SIG-M5 (cell line): ENCODE measurements at places on chromosomes 6 and 20.

- DNase-seq = no peak
Observed at GRCh38 chr6:118548613-118549012, 517 bp downstream of the PLN start.

GRCh38 chr6:105675715-105676397, 273.0 kb upstream of the PREP start:
- DNase-seq = no peak

DNA sequence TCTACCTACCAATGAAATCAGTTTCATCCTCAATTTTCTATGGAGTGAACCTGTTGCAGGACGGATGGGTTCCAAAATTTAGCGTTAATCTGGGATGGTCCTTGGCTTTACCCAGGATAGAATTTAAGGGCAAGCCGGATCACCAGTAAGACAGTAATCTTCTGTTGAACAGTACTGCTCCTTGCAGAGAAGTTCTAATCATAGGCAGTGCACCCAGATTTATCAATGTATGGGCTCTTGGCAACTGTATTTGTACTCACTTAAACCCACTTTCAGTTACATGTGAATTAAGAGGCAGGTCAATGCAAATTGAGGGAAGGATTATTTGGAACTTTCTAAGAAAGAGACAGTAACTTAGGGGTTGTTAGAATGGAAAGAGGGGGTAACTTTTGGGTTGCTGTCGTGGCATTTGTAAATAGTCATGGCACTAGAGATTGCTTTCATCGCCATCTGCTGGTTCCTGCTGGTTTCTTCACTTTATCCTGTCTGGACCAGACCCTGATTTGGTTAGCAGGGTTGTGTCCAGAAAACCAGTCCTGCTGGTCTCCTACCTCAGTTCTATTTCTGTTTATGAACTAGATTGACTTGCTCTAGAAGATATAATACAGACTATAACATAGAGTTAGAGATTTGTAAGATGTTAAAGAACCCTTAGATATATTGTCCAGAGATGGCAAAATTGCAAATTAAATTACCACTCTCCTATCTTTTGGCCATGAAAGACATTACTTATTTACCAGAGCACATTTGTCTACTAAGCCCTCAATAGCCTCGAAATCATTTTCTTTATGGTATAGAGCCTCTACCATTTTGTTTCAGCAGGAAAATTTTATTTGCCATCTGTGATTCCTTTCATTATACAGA, 646.3 kb downstream of the UTRN start:
- DNase-seq = no peak

- DNase-seq = no peak
Observed at GRCh38 chr6:25215881-25216280, 63.3 kb upstream of the CARMIL1 start.

DNA sequence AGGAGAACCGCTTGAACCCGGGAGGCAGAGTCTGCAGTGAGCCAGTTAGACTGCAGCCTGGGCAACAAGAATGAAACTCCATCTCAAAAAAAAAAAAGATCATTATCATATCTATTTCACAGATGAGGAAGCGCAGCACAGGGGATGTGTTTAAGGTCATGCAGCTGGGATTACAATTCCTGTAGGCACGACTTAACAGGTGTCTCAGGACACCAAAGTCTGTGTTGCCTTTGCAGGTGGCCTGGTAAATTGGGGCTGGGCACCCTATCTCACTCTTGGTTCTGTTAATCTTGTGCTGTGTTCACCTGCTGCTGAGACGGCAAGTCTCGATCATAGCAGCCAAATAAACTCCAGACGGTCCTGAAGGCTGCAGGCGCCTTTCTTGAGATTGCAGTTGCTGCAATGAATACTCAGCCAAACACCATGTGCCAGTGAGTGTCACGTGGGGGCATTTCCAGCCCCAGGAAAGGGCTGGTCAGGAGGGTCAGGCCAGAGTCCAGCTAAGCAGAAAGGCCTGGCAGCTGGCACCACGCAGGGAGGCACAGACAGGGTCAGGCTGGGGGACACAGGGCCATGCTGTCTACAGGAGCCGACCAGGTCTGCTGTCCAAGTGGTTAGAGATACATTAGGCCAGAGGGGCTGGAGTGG, 55.8 kb downstream of the FGD2 start:
- no peak for DNase-seq

DNA sequence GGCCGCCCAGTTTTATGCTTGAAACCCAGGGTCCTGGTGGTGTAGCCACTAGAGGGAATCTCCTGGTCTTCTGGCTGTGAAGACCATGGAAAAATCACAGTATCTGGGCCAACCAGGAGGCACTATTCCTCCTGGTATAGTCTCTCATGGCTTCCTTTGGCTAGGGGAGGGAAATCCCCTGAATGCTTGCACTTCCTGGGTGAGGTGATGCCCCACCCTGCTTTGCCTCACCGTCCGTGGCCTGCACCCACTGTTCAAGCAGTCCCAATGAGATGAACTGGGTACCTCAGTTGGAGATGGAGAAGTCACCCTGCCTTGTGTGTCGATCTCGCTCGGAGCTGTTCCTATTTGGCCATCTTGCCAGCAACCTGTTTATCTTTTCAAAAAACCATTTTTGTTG, 10.1 kb upstream of the ZNF337 start:
- DNase-seq = no peak

GRCh38 chr6:164216368-164216767, 801.9 kb downstream of the QKI start:
- DNase-seq = no peak

- no peak for DNase-seq
Observed at GRCh38 chr20:53187392-53188068, 215.4 kb downstream of the TSHZ2 start.

DNA sequence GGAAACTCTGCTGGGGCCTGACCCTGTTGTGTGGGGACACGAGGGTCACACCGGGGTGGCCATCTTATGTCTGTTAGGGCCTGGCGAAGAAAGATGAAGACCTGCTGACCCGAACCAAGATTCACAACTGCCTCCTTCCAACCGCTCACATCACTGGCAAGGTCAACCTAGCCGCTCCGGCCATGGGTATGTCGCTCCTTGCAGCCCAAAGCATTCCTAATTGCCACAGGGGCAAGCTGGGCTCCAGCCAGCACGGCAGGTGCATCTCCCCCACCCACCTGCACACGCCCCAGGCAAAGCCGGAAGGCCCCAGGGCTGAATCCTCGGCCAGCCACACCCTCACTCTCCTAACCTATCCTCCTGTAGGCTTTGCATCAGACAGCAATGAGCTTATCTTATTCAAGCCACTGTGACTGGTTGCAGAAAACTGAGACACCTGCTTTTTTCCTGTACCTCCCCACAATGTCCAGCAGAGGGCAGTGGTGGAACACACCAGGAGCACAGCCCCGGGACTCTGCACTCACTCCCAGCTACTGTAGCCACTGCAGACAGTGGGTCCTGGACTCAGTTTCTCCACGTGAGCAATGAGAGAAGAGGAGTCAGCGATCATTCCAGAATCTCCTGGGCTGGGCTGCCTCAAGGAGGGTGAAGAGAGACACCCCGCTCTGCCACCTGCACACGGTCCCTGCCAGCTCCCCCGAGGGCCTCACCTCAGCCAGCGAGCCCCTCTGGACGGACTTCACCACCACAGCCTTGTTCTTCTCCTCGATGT, 170.2 kb downstream of the PREX1 start:
- DNase-seq = no peak

GRCh38 chr6:116406678-116407345, 36.1 kb downstream of the DSE start:
- no peak for DNase-seq

- no peak for DNase-seq
Observed at GRCh38 chr6:106063448-106063850, 22.7 kb upstream of the PRDM1 start.

- no peak for DNase-seq
Observed at GRCh38 chr20:36105711-36106226, 48.8 kb upstream of the EPB41L1 start.

GRCh38 chr6:82385961-82386360, 22.3 kb downstream of the TPBG start:
- DNase-seq = no peak

DNA sequence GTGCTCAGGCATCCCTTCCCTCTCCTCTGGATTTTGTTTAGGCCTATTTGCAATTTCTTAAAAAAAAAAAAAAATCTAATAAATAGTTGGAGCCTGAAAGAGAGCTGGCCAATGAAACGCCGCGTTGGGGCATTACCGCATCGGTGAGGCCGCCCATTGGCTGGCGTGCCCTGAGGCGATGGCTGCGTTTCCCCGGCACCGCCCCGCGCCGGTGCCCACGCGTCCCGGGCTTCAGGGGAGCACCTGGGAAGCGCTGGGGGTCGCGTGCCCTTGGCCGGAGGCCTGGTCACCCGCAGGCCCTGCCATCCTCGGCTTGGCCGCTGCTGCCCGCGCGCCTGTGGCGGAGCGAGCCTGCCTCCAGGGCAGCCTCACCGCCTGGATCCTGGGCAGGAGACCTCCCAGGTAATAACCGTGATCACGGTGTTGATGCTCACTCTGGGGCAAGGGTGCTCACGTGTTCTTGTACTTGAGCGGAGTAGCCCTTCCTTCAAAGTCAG, 155.4 kb downstream of the NRN1 start:
- no peak for DNase-seq

DNA sequence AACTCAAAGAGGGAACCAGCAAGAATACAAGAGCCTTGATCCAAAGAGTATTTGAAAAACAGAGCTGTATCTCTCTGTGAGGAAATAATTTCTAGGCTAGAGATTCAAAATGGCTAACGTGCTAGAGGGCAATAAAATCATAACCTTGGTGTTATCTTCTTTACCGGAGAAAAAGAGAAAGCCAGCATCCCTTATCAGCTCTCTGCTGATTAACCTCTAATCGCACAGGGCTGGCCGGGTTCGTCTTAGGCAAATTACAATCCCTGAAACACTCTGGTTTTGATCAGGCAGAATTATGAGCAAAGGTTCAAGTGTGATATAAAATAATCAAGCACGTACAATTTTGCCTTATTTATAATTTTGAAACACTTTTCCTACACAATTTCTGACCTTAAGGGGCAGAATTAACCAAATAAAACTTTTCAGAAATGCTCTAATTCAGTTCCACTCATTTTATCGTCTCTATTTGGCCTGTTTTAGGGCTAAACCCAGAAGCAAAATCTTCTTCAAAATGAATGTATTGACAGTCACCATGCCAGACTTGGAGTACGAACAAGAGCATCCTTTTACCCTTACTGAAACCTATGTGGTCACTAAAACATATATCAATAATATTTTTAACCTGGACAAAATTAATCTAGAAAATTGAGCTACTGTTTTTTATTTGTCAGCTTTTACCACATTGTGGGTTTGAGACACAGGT, 13.7 kb downstream of the PSMB9 start:
- no peak for DNase-seq

GRCh38 chr20:43915211-43916072, 790 bp downstream of the TOX2 start:
- no peak for DNase-seq

DNA sequence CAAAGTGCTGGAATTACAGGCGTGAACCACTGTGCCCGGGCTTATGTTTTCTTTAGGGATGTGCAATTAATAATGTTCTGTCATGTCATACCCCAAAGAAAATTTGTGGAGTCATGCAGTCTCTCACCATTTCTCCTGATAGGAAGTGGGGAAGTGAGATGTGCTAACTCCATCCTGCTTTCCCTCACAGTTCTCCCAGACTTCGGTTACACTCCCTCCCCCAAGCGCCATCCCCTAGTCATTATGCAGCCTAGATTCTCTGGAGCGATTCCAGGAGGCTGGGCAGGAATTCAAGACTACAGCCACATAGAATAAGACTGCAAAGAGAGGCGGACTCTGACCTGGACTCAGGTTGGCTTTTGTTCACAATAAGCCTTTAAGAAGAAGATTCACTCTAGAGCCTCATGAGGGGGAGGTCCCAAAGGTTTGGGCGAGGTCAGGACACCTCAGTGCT, 271.4 kb downstream of the ALDH8A1 start:
- no peak for DNase-seq

DNA sequence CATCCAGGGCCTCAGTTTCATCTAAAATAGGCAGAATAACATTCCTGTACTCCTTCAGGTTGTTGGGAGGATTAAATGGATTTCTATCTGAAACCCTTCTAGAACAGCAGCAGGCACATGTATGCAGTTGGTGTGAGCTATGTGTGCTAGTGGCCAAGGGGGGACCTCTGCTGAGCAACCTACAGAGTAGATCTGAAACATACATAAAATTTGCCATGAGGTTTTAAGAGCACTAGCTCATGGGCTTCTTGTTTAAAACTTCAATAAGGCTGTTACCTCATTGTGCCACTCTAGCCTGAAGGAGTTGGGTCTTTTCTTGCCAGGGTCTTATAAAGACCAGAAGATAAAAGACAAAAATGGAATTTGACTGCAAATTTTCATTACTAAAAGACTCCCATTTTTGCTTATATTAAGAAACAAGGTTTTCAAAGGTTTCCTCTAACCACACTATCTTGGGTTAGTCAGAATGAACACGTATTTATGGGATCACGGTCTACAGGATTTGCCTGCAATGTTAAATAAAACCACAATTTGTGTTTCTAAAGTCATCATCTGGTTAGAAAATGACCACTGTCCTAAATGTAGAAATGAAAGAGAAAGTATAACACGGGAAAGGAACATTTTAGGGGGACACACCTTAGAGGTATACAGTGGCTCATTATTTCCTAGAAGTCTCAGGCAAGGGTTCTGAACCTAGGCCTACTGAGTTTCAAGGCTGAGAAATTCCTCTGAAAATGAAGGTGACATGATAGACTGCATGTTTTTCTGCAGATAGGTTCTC, 144.9 kb upstream of the OLIG3 start:
- DNase-seq = no peak

DNA sequence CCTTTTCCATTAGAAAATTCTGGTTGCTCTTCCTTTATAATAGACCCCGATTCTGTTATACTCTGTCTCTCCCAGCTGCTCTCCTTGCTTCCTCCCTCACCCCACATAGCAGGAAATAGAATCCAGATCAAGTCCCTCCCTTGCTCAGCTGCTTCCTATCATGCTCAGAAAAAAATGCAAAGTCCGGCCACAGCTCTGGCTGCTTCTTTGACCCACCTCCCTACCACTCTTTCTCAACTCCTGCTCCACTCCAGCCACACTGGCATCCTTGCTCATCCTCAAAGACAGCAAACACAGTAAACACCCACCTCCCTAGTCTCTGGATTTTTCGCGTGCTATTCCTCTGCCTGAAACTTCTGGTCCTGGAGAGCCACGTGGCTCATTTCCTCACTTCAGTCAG, 9.1 kb upstream of the SLC22A16 start:
- DNase-seq = no peak

- no peak for DNase-seq
Observed at GRCh38 chr6:21173031-21173430, 420.5 kb upstream of the SOX4 start.

- DNase-seq = no peak
Observed at GRCh38 chr6:157300436-157300835, 22.9 kb downstream of the TMEM242 start.

DNA sequence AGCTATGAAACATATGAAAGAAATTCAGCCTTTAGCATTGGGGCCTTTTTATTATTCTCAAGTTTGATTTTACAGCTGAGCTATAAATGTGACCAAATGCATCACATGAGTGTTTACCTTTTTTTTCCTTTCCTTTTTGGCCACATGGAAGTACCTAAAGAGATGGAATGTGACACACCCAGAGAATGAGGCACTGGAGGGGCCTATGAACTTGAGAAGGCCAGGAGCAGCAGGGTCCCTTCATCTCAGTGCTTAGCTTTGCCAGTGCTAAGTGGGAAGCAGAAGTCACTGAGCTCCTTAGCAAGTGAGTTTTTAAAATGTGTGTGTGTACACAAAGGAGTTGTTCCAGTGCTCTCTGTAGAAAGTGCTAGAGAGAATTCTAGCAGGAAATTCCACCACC, 44.7 kb downstream of the RREB1 start:
- DNase-seq = no peak
